NCI-H2029 treated with DMSO at 0.1 percent for 48 hours (cell line): ENCODE measurements at places on chromosomes 1 and 21.

GRCh38 chr1:182080955-182081582 is 19.6 kb upstream of the ZNF648 start:
- DNase-seq: peak; percentile 0

DNA sequence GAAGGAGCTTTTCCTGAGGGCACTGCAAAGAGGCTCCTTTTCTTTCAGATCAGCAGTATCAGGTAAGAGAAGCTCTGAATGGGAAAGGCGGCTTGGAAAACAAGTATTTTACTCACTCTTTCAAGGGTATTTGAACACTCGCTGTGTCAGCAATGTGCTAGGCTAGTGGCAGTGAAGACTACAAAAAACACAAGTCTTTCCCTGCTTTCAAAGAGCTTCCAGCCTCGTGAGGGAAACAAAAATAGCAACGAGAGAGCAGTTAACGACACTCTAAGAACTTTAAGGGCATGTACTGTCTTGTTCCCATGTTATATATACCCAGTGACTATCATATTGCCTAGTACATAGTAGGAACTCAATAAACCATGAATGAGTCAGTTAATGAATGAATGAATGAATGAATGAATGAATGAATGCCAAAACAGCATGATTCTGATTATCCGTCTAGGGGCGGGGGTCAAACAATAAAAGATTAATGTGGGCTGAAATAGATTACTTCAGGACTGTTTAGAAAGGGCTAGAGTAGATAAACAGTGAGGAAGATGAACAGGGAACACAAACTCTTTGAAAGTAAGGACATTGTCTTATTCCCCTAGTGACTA is 14.2 kb upstream of the MCOLN3 start:
- DNase-seq: no peak

GRCh38 chr21:33949516-33950430 is 34.2 kb upstream of the ATP5PO start:
- DNase-seq: no peak

- DNase-seq: no peak
Observed at GRCh38 chr1:185438936-185439335, 121.9 kb upstream of the IVNS1ABP start.

DNA sequence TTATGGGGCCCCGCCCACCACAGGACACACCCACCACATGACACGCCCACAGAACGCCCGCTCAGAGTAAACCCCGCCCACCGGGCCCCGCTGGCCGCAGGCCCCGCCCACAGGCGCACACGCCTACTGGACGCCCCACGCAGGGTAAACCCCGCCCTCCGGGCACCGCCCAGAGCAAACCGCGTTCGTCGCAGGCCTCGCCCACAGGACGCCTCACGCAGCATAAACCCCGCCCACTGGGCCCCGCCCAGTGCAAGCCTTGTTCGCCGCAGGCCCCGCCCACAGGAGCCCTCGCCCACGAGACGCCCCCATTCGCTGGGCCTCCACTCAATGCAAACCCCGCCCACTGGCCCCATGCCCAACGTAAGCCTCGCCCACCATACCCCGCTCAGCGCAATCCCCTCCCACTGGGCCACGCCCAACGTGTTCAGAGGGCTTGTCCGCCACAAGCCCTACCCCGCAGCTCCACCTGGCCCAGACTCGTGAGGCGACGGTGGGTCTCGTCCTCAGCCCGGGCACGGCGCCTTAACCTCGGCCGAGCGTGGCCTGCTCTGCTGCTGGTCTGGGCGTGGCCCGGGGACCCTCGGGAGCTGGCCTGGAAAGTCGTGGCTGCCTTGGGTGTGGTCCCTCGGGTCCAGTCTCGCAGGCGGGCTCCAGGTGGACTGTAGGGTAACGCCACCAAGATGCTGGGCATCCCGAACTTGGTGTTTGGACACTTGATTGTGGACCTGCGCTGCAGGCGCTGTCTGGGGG is 401 bp upstream of the TMEM52 start:
- DNase-seq: peak; percentile 66

DNA sequence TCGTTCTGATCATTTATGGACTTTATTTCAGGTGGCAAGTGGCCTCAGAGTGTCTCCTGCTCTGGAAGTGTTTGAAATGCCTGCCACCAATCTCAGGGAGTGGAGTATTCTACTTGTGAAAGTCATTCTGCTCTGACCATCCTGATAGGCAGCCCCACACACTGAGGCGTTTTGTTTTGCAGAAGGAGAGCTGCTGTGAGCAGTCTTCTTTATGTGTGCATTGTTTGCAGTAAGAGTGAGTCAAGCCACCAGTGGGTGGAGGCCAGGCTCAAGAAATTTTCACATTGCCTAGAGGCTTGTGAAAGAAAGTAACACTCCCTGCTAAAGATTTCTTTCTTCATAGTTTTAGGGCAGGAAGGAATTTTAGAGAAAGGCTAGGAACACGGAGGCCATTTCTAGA is 204.4 kb downstream of the SLC35F3 start:
- DNase-seq: no peak

DNA sequence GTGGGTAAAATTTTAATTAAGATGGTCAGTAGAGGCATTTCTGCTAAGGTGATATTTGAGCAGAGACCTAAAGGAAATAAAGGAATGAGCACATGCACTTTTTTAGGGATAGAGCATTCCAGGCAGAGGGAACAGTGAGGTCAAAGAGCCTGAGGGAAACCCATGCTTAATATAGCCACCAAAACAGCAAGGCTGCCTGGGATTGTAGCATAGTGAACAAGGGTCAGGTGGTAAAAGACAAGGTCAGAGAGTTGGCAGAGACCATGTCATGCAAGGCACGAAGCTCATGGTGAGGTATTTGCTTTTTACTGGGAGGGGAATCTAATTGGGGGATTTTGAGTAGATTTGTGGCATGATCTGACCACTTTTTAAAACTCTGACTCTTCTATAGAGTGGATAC is 344.6 kb upstream of the LRRC7 start:
- no peak for DNase-seq

GRCh38 chr1:202987922-202988583 is 19.1 kb upstream of the TMEM183A start:
- no peak for DNase-seq

DNA sequence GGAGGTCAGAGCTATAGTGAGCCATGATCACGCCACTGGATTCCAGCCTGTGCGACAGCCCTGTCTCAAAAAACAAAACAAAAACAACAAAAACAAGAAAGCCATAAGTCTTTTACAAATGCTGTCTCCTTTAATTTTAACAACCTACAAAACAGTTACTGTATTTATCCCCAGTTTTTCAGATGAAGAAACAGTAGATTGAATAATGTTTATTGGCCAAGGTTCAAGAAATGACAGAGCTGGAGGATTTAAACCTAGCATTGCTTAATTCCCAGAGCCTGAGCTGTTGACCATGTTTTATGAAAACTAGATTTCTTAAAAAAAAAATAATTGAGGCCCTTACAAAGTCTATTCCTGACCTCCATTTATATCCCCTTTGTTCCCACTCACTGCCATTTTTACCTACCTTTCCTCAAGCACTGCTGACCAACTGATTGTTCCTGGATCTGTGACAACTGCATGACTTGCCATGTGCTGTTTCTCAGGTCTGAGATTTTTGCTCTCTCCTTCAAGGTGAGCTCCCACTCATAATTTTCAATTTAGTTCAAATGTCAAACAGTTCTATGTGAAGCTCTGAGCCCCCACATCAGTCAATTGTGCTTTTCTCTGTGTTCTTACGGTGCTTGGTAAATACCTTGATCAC is 140.8 kb downstream of the CHRM3 start:
- no peak for DNase-seq

- DNase-seq: peak; percentile 42
Observed at GRCh38 chr1:234725177-234726132, 115.5 kb upstream of the IRF2BP2 start.

- no peak for DNase-seq
Observed at GRCh38 chr21:25515484-25516405, 91.5 kb downstream of the MRPL39 start.

- no peak for DNase-seq
Observed at GRCh38 chr1:9025449-9025848, 774 bp downstream of the SLC2A7 start.

- DNase-seq: no peak
Observed at GRCh38 chr21:38295997-38296764, 39.4 kb downstream of the KCNJ15 start.

- no peak for DNase-seq
Observed at GRCh38 chr1:234579967-234580366, 30.0 kb downstream of the IRF2BP2 start.

DNA sequence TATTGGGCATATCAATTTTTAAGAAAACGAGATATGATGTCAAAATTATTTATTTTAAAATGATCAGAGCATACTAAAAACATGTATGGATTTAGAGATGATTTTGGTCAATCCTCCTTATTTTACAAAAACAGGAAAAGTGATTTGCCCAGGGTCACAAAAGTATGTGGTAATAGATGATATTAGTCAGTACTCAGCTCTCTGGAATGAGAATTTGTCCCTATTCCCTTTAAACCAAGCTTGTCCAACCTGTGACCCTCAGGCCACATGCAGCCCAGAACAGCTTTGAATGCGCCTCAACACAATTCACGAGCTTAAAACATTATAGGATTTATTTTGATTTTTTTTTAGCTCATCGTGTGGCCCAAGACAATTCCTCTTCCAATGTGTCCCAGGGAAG is 104.7 kb downstream of the AKT3 start:
- no peak for DNase-seq

DNA sequence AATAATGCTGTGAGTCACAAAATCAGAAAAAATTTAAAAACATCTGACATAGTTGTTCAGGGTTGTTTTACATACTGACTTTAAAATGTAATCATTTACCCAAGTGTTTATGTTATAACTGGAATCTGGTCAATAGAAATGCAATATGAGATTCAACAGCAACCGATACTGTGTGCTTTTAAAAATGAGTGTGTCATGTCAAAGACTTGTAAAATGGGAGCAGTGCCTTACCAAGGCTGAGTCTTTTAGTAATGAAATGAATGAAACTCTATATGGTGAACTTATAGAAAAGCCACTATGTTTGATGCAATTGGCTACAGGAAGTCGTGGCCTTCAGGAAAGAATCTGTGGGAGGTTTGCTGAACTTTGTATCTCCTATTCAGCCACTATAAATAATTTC is 570.2 kb downstream of the DPYD start:
- no peak for DNase-seq

- DNase-seq: no peak
Observed at GRCh38 chr1:23037081-23037740, 17.9 kb downstream of the KDM1A start.

GRCh38 chr1:227490478-227490877 is 72.9 kb upstream of the ZNF678 start:
- no peak for DNase-seq

DNA sequence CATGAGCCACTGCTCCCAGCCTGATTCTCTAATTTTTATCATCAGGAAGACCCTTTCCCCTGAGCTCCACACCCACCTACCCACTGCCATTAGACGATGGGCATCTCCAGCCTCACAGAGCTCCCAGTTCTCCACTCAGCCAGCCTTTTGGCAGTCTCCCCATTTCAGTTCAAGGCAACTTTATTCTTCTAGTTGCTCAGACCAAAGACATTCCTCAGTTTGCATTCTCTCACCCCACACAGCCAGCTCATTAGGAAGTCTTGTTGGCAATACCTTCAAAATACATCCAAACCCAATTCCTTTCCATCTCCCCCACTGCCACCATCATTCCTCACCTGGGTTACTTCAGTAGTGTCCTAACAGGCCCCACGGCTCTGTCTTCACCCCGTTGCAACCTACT is 53.4 kb upstream of the COX20 start:
- no peak for DNase-seq

DNA sequence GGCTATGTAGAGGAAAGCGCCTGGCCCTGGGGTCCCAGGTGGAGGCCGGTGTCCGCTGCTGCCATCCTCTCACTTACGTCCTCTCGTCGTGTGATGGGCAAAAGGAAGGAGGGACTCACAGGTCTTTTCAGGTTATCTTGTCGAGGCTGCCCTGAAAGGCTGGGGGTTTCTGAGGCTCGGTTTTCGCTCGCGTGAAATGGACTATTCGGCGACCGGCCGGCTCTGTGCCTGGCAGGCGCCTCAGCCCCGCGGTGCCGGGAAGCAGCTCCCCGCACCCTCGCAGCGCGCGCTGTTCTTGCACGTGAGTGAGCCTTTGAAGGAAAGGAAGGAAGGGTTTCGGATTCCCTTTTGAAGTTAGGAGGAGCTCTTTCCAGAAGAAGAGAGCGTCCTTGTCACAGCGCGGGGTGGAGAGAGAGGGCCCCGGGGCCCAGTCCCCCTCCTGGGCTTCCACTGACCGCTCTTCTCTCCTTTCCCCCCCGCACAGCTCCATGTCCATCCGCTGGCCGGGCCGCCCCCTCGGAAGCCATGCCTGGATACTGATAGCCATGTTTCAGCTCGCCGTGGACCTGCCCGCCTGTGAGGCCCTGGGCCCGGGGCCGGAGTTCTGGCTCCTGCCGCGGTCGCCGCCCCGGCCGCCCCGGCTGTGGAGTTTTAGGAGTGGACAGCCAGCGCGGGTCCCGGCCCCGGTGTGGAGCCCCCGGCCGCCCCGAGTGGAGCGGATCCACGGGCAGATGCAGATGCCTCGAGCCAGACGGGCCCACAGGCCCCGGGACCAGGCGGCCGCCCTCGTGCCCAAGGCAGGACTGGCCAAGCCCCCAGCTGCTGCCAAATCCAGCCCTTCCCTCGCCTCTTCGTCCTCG is 57.2 kb downstream of the AJAP1 start:
- no peak for DNase-seq

DNA sequence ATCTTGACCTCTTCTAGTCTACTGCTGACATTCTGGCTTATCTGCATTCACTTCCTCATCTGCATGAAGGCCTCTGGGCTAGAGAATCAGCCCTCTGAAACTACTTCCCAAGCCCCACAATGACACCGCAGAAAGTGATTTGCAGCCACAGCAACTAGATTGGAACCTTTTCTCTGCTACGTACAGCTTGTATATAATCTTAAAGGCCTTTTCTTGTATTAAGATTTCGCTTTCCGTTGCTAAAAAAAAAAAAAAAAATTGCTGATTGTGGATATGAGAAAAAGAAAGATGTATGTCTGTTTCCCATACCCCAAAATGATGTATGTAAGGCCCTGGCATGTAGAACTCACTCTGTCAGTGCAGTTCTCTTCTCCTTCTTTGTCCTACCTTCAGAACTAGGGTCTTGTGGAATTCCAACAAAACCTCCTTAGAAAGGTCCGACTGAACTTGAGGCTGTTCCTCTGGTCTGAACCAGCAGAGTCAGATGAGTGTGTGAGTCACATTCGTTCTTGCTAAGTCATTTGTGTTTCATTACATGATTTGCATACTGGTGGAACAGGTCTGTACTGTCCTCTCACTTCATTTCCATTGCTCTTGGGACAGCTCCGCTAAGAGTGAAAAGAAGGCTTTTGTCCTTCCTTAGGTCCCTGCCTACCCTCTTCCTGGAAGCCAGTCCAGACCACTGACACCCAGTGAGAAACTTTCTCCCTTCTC is 62.7 kb downstream of the PLPP3 start:
- DNase-seq: peak; percentile 72

- DNase-seq: no peak
Observed at GRCh38 chr1:14350197-14350596, 248.3 kb upstream of the KAZN start.

- no peak for DNase-seq
Observed at GRCh38 chr1:117466761-117467160, 99.5 kb downstream of the MAN1A2 start.
